Fibroblast of skin of right biceps (primary cell): ENCODE measurements at places on chromosomes 3 and 15.

GRCh38 chr15:38904298-38904697 is 339.7 kb upstream of the RASGRP1 start:
- DNase-seq = no peak

DNA sequence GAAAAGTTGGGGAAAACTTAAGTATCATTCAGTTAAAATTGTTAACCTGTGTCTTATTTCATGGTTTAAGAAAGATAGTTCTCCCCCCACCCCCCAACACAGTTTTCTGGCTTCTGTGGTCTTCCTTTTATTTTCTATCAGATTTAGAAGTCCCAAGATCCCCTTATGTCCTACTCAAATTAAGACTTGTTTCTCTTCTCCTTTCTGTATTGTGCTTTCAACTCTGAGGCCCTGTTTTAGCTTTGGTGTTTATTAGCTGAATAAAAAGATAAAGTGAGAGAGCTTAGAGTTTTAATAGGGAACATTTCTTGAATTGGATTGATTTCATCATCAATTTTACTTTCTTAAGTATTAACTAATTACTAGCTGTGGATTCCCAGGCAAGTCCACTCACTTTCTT is 62.6 kb downstream of the AKAP13 start:
- DNase-seq = no peak

GRCh38 chr15:98938105-98938417 is 69.5 kb downstream of the PGPEP1L start:
- DNase-seq = no peak

DNA sequence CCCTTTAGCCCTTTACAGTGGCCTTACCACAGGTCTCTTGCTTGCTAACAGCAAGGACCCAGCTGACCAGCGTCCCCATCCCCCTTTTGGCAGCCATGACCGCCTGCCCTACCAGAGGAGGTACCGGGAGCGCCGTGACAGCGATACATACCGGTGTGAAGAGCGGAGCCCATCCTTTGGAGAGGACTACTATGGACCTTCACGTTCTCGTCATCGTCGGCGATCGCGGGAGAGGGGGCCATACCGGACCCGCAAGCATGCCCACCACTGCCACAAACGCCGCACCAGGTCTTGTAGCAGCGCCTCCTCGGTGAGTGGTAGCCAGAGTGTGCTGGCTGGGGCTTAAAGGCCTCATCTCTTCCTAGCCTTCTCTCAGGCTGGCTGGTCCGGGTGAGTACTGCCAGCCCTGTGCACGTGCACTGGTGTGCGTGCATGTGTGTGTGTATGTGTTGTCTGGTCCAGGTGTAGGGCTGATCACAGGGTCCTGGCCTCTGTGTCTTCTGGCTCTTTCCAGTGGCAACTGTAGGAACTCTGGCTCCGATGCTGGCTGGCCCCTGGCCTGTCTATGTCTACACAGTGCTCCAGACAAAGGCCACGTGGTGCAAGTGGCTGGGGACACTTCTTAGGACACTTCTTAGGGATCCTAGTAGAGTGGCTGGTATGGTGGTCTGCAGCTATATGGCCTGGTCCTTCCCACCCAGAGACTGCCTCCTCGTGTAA is 4.4 kb downstream of the CLK3 start:
- DNase-seq = no peak

GRCh38 chr15:29952225-29952624 is 130.0 kb upstream of the TJP1 start:
- no peak for DNase-seq

GRCh38 chr3:54520060-54520459 is 397.7 kb downstream of the CACNA2D3 start:
- DNase-seq = no peak

GRCh38 chr15:69226023-69226355 is 65.6 kb downstream of the GLCE start:
- DNase-seq = no peak

DNA sequence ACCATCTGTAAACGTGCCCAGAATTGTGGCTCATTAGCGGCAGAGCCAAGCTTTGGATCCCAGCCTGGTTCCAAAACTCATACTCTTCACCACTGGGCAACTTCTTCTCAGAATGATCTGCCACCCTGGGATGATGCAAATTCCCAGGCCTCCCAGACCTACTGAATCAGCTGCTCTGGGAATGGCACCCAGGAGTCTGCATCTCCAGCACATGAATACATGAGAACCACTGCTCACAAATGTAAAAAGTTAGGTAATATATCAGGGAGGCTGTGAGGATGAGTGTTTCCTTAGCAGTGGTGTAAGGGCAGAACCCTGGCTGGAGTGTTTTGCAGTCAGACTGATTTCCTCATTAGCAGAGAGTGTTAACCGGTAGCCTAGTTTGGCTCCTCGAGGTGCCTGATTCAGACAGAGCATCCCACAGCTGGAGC is 94.2 kb downstream of the LIPC start:
- no peak for DNase-seq

GRCh38 chr3:7764115-7764514 is 737.5 kb upstream of the LMCD1 start:
- DNase-seq = no peak

DNA sequence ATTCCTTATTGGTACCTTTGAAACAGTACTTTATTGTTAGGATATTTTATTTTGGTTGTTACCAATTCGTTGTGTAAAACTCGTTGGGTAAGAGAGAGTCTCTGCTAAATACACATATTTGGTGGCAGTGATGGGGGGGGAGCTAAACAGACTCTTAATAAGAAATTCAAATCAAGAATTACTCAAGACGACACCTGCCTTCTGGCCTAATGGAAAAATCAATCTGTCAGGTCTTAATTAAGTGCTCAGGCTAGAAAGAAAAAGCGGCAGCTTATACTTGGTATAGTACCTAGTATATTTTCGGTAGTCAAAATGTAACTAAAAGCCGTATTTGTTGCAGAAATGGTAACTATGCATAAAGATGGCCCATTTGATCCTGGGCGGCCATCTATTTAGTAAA is 18.2 kb downstream of the FOXP1 start:
- DNase-seq = no peak

GRCh38 chr15:91538782-91539181 is 314.7 kb upstream of the SLCO3A1 start:
- no peak for DNase-seq

DNA sequence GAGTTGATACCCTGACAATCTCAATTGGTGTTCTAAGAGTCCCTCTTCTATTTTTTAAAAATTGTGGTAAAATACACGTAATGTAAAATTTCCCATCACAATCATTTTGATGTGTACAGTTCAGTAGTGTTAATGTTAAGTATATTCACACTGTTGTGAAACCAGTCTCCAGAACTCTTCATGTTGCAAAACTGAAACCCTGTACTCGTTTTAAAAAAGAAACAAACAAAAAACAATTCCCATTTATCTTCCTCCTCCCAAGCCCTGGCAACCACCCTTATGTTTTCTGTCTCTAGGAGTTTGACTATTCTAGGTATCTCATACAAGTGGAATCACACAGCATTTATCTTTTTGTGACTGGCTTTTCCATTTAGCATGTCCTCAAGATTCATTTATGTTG is 28.7 kb upstream of the ALPK3 start:
- no peak for DNase-seq

- no peak for DNase-seq
These were observed 3.6 kb downstream of the PLA2G4B start for GRCh38 chr15:41842229-41842628.

GRCh38 chr3:137760341-137761098 is 3.6 kb upstream of the SOX14 start:
- no peak for DNase-seq

DNA sequence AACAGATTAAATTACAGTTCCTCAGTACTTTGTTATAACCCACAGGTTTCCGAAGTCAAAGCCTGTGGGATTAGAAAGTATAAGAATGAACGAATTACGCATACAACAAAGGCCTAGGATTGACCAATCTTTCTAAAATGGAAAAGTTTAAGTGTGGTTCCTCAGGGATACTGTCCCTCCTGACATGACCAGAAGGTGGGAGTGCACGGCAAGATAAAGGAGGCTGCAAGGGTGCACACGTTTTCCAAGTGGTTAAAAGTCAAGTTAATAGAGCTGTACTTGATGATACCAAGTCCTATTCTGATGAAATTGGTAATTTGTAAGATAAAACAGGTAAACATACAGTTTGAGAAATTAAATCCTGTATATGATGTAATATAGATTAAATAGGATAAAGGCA is 96.2 kb downstream of the ALDH1A2 start:
- DNase-seq = peak; percentile 20

DNA sequence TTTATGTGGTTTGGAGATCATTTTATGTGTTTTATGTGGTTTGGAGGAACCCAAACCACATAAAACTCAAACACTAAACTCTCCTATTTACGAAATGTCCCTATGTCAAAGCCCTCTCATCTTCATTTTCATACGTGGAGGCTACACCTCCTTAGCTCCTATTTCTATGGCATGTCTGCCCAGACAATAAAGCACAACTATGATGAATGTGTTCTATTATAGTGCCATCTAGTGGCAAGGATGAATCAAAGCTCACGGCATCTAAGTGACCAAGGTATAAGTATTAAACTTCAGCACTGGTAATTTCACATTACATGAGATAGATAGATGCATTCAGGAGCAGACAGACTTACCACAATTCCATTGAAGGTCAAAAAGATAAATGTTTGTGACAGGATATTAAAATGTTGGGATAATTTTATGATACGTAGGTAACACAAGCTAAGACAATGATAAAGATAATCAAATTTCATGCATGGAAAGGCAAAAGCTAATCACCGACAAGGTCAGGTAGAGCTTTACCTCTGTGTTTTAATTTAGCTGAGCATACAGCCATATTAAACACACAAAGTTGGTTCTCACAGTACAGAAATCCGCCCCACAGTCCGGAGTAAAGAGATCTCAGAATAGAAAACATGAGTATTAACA is 130.6 kb upstream of the FHIT start:
- DNase-seq = peak; percentile 33

GRCh38 chr3:45567730-45568172 is 26.8 kb upstream of the LIMD1 start:
- no peak for DNase-seq

GRCh38 chr3:126056088-126056487 is 27.8 kb downstream of the SLC41A3 start:
- DNase-seq = no peak

DNA sequence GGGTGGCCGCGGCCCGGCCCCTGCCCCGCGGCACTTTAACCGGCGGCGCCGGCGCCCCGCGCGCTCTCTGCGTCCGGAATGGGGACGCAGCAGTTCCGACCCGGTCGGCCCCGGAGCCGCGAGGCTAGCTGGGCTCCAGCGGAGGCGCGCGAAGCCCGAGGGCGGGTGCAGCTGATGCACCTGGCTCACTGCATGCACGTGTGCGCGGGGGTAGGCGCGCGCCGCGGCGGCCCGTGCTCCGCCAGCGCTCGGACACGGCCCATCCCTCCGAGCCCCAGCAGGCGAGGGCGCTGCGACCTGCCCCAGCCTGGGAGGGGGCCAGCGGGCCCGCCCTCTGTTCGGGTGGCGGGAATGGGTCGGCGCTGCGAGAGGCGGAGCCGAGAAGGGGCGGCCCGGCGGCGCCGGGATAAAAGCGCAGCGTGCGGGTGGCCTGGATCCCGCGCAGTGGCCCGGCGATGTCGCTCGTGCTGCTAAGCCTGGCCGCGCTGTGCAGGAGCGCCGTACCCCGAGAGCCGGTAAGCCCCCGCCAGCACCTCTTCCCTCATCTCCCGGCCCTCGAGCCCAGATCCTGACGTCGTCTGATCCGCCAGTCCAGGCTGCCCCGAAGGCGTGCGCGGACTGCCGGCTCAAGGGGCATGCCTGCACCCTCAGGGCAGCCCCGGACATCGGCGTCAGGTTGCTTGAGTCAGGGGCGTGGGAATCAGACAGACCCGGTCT is at the start of the genes CHDH and IL17RB:
TSS of gene CHDH (minus strand) at position 286 of the 717 bp plus-strand sequence. CDS start 22,411 bp downstream, outside the sequence.
TSS of gene IL17RB (plus strand) at position 435 of the 717 bp plus-strand sequence. CDS start at position 456, 21 bp downstream.
- peak; percentile 9 for DNase-seq

- no peak for DNase-seq
These were observed 5.9 kb downstream of the CLK3 start for GRCh38 chr15:74621546-74621920.

DNA sequence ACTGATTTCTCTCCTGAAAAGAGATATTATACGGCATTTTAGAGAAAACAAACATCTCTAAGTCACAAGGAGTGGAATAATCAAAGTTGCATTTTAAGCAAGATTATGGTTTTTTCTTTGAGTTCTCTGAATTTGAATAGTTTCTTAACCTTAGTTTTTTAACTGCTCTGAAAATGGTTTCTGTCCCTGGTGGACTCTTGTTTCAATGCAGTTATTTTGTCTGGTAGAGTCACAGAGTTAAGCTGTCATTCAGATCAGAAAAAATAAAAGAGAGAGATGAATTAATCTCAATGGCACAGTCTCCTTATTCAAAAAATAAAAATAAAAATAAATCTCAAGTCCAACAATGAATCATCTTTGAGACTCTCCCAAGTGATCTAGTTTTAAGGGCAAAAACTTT is 19.0 kb downstream of the AGTR1 start:
- DNase-seq = no peak

DNA sequence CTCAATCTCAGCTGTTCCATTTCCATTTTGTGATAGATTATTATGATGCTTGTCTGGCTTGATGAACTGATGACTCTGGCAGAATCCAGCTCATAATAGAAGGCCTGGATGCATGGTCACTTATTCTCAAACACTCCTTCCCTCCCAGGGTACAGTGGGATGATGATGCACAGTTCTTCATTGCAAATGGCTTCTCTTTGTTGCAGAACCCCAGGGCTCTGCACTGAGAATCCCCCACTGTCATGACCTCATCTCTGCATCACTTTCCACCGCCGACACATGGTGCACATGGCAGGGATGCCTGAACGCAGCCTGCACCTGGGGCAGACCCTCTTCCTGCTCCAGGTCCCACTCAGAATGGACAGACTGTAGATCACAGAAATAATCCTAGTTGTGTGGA is 515.6 kb upstream of the NR2F2 start:
- no peak for DNase-seq

DNA sequence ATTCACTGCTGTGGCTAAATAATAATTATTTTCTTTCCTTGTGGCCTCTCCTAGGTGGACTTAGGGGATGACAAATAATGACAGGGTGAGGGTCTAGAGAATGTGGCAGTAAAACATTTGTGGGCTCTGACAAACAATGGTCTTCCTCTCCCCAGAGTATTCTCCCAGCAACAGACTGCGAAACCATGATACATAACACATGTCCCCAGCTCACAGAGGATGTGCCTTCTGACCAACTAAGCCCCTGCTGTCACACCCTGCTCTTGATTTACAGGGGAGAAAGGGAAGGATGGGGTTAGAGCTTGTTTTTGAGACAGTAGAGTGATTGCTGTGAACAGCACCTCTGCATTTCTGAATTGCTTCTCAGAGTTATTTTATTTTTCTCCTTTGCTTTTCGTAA is 116.6 kb upstream of the CTDSPL start:
- DNase-seq = no peak

DNA sequence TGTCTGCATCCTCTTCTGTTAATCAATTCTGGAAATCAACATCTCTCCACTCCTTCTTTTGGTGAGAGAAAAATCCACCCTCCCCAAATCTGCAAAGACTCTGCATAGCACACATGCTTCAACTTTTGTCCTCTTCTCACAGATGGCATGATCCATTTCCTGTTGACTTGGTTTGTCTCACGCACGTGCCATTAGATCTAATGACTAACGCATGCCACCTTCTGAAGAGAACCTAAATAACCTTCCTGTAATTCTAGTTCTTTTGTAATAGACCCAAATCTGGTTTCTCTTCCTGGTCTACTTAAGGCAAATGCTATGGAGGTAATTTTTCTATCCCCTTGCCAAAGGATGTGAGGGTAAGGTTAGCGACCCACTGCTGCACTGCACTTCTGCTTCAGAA is 51.0 kb upstream of the ATOSA start:
- DNase-seq = peak; percentile 62

- no peak for DNase-seq
These were observed 202.8 kb downstream of the TP63 start for GRCh38 chr3:189833996-189834395.
